ENCODE measurements at places on chromosomes 1 and 21.

GRCh38 chr1:233904633-233905415, at the start of gene SLC35F3:
Gene SLC35F3, plus strand, starts transcription at chr1:233904676.
- DNase-seq = no peak

DNA sequence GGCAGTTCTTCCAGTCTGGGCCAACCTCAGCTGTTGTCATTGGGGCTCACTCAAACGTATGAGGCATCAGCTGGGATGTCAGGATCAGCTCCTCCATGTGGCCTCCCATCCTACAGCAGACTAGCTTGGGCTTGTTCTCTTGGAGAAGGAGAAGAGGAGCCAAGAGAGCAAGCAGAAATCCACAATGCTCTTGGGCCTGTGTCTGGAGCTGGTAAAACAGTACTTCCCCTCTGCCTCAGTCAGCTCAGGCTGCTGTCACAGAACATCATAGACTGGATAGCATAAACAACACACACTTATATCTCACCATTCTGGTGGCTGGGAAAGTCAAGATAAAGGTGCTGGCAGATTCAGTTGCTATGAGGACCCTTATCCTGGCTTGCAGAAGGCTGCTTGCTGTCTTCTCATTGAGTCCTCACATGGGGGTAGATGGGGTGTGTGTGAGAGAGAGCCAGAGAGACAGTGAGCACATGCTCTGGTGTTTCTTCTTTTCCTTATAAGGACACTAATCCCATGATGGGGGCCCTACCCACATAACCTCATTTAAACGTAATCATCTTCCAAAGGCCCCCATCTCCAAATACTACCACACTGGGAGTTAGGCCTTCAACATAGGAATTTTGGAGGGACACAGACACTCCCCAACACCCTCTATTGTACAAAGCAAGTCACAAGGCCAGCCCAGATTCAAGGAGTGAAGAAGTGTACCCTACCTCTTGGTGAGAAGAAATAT, 16.3 kb upstream of the DNAJC6 start:
- no peak for DNase-seq

GRCh38 chr1:199948587-199949280, 78.8 kb upstream of the NR5A2 start:
- DNase-seq = peak; percentile 53

DNA sequence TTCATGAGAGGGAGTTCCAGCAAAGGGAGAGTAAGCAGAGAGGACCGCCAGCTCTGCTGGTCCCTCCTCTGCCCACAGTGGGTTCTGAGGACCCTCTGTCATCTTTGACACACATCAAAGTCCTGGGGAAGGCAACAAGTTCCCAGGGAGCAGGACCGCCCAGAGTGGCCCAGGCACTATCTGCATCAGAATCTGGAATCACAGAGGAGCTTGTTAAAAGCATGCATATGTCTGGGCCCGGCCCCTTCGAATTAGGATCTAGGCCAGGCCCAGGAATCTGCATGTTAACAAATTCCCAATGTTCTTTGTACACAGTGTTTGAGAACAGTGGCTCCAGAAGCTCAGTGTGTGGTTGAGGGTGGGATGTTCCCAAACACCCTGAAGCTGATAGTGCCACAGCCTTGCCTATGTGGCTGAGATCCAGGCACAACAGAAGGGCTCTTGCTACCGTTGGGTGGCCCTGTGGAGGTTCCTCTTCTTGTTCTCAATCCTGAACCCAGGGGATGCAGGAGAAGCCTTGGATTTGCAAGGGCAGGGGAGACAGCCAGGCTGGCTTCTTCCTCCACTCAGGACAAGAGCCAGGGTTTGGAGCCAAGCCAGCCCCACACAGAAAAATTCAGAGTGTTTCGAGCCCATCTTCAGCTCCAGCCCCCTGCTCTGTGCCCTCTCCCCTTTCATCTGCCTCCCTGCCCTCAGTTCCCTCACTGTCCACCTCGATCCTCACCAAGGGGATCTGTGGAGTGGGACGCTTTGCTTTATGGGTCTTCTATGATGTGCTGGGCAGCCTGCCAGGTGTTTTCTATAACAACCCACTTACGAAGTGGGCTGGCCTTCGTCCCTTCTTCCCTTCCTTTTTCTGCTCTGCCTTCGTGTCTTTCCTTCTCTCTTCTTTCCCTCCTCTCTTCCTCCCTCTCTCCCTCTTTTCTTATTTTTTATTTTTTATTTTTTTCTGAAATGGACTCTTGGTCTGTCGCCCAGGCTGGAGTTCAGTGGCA, 129.0 kb upstream of the TMPRSS2 start:
- DNase-seq = no peak

GRCh38 chr1:87131809-87132283, 196.8 kb upstream of the LMO4 start:
- DNase-seq = peak; percentile 50

DNA sequence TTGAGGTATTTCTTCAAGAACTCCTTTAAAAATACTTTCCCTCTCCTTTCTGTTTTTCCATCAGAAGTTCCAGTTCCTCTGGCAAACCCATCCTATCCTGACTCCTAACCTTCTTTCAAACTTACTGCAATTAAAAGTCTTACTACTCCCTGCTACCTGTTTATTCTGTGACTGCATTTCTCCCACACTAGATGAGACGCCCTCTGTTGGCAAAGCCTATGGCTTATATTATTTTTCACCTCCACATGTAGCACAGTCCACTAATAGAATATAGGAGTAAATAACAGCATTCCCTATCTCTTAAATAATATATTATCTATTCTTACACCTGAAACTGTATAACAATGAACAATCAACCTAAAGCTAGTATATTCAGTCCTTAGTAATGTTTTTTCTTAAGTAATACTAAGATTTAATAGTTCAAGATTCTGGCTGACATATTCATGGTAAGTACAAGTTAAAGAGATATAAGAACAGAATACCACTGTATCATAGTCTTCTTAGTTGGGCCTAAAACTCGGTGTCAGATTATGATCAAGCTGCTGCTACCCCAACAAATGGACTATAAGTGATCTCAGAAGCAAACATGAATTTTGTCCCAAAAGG, 54.8 kb downstream of the RAB3GAP2 start:
- no peak for DNase-seq

DNA sequence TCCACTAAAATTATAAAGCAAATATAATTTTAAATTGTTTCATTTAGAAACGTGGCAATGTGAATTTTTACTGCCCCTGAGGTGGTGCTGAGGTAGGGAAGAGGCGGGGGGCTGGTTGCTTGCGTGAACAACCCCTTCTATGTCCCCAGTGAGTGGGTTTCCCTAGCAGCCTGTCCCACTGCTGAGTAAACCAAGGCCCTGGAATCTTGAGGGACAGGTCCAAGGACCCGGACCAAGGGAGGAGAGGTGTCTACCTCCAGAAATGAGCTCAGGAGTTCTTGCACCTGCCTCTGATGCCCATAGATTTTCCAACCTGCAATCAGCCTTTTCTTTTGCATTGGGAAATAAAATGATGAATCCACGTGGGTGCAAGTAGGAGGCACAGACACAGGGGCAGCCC, 649 bp upstream of the LDLRAD1 start:
- no peak for DNase-seq

DNA sequence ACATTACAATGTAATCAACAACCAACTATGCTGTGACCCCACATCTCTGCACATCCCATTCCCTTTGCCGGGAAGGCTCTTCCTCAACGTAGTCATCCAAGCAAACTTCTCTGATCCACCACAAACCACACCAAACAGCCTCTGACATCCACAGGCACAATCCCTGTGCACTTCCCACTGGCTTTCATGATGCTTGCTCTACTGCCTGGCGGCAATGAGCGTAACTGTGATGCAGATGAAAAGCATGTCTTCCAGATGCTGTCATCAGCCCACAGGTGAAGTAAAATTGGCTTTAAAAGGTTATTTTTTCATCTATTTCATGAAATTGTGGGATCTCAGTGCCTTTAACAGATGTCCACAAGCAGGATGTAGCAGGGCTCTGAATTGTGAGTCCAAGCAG, 635.2 kb downstream of the SMYD3 start:
- DNase-seq = no peak

GRCh38 chr1:197773856-197774255, 1.4 kb downstream of the DENND1B start:
- no peak for DNase-seq

- DNase-seq = no peak
Measured at GRCh38 chr1:1282998-1283397, 2.8 kb downstream of the SCNN1D start.

- no peak for DNase-seq
Measured at GRCh38 chr1:226523646-226524406, 24.7 kb upstream of the STUM start.

DNA sequence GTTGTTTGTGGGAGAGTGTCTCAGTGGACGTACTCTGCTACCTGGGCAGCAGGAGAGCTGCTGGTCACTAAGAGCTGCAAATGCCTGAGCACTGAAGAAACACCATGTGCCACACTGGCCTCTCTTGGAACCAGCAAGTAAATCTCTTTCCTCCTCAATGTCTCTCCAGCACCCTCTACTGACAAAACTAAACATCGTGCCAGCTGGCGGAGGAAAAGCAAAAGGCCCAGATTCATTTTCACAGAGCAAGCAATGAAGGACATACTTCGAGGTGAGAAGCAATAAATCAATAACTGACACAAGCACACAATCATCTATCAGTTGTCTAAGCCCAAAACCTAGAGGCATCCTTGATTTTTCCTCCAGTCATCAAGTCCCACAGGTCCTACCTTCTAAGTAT, 78.1 kb downstream of the RERE start:
- no peak for DNase-seq

GRCh38 chr21:45802425-45802824, 158.9 kb downstream of the PCBP3 start:
- DNase-seq = no peak

DNA sequence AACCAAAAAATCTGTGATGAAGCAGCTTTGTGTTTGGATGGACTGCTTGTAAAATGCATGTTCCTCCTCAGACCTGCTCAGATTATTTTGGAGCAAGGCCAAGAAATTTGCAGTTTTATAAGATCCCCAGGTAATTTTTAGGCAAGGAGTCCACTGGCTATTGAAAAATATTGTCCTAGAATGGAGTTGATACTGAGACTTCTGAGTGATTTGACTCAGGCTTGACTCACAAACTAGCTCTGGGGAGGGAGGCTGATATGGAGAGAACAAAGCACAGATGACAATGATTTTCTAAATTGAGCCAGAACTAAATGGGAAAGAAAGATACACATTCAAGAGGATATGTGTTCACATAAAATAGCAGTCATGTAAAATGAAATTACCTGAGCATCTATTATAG, 36.7 kb downstream of the AGL start:
- no peak for DNase-seq

DNA sequence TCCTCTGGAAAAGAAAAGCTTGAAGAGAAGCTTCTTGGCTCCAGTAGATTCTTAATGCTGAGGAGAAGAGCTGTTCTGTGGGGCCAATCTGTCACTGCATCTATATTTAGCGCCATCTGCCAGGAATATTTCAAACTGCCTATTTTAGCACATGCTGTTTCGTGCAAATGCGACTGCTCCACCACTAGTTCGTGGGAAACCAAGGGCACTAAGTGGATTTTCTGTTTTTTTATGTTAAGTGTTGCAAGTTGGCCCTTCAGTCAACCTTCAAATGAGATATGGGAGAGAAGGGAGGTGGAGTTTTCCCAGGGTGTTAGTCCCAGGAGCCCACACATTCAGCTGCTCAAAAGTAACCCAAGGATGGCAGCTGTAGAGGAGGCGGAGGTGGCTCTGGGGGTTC, 91.9 kb downstream of the TSEN15 start:
- no peak for DNase-seq

GRCh38 chr1:175195798-175196197, 3.2 kb upstream of the KIAA0040 start:
- DNase-seq = no peak

DNA sequence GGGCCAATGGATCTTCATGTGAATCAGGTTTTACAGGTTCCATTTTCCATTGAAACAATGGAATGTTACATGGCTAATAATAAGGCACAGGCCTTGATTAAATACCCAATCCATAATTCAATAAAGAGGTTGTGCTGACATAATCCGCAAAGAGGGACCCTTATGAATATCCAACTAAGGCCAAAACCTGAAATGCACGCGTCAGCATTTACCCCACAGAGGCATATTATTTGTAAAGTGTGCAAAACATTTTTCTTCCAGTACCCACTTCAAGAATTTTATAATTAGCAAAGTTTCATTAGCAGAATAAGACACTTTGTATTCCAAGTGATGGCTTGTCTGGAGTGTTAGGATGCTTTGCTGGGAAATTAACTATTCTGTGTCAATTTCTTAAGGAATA, 220.6 kb upstream of the C8B start:
- no peak for DNase-seq

DNA sequence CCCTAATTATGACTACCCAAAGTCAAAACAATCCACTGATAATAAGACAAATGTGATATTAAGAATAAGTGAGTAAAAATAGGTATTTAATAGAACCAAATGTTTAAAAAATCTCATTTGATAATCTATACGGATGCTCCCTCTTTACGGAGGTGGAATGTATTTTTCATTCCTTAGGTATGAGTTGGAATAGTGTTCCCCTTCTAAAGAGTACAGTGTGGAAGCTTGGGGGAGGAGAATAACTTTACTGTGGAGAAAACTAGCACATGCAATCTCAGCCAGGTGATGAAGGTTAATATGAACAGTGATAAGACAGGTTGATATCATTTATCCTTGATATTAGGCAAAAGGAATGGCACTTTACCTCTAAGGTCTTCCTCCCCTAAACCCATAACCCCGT, 74.6 kb downstream of the GPR88 start:
- no peak for DNase-seq

DNA sequence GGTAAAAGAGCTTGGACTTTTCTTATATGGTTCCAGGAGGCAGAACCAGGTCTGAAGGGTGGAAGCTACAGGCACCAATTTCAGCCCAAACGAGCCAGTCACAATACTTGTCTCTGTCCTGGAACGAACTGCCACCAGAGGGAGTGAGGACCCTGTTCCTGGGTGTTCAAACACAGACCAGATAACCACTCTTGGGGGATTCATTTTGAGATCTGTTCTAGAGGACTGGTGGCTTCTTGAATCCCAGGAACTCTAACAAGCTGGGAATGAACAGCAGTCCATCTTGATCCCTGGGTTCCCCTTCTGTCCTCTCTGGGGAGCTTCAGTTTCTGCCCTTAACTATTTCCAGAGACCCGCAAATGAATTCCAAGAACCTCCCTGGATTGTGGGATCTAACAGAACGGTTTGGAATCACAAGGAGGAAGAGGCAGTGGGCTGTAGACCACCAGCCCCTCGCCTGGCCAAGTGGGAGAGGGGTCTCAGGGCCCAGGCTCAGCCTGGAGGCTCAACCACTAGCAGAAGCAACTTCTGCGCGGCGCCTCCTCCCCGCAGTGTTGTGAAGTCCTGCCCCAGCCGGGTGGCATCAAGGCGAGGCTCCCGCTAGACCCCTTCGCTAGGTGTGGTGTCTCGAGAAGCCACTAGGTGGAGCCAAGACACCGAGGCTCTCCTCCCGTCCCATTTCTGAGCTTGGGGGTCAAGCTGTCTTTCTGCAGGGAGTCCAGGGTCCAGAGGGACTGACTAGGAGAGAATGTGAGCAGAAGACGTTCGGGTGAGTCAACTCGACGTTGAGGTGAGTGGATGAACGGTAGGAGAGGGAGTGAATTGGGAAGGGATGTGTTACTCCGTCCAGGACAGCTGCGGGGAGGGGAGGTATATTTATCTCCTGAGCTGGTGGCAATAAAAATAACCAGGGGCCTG, 12.1 kb upstream of the NES start:
- peak; percentile 71 for DNase-seq

- DNase-seq = no peak
Measured at GRCh38 chr1:15123270-15123669, 30.3 kb upstream of the TMEM51 start.
